ENCODE measurements at places on chromosomes 2 and 18.

DNA sequence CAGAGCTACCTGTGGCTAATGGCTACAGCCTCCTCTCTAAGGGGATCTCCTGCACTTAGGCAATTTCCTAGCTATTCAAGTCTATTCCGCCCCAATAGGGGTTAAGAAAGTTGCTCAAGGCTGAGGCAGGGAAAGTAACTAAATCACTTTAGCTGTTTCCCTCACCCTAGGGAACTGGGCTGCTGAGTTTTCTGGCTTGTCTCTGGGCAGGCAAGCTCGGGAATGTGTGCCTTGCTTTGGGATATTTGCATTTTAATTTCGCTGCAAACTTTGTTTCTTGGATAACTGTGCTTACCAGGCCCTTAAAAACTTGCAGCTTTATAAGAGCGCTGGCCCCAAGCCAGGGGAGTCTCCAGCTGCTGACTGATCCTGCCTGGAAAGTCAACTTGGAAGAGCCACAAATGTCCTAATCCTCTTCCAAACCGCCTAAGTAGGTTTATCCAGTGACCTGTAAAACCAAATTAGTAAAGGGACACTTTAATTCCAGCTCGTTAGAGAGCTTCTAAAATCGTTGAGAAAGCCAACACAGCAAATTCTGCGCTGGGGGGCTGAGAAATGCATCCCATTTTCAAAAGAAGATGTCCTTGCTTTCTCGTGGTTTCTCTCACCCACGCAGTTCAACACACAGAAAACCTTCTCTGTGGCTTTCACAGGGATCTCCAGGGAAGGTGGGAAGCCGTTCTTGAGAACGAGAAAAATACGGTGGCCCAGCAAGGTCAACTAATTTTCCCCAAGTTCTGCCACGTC is 59.5 kb upstream of the SP3 start:
- DNase-seq = peak; percentile 97

- no peak for DNase-seq
Observed at GRCh38 chr2:27086724-27087593, at the start of gene KHK. Gene KHK, plus strand, starts transcription at chr2:27086772. Its CDS starts 488 bp downstream, at chr2:27087260.

GRCh38 chr2:8609357-8609811 is 72.5 kb upstream of the ID2 start:
- DNase-seq = no peak

DNA sequence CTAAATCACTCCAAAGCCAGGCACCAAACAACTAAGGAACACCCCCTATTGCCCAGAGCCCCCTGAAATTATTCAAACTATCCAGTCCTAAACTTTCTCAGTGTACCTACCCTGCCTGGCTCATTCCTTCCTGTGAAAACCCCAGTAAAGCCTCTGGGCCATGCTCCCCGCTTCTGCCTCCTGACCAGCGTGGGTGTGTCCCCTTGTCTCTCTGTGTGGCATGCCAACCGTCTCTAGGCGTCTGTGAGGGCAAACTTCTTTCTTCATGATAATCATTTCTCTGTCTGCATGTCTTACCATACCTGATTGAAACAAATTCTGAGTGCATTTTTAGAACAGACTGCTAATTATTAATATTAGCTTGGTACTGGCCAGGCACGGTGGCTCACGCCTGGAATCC is 109.0 kb upstream of the MSH2 start:
- DNase-seq = no peak

- no peak for DNase-seq
Observed at GRCh38 chr2:202269585-202269984, 4.0 kb downstream of the NOP58 start.

GRCh38 chr2:128040166-128040771 is 12.4 kb upstream of the SAP130 start:
- DNase-seq = no peak

DNA sequence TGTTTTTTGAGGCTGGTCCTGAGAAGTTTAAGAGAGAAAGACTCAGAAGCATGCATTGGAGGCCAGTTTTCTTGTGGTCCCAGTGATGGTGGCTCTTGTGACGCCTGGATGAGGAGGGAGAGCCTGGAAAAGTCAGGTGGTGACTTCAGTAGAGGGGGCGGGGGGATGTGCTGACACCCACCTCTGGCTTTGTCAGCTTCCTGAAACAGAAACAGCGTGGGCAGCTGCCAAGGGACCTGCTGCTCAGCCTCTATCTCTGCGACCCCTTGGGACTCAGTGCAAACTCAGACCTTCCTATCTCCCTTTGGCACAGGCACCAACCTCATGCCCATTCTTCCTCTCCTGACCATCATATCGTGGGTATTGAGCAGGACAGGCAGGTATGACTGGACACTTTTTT is 6.4 kb downstream of the TGFBRAP1 start:
- no peak for DNase-seq

DNA sequence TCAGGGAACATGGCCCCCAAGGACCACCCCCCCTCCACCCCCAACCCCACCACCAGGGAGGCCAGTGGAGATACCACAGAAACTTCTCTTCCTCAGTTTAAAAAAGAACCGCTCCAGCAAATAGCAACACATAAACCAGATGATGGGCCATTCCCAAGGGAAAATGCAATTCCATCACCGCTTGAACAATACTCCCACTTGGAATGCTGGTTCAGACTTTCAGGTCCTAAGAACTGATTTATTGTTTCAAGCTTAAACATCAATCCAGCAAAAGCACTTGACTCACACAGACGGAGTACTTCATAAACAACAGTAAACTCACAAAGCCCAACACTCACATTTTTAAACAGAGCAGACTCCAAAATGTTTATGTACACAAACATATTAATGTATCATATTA is 6.9 kb downstream of the HDAC4 start:
- no peak for DNase-seq

- no peak for DNase-seq
Observed at GRCh38 chr18:55509631-55510324, 78.2 kb downstream of the TCF4 start.

- DNase-seq = no peak
Observed at GRCh38 chr18:37124516-37124915, 295.6 kb downstream of the KIAA1328 start.

- DNase-seq = no peak
Observed at GRCh38 chr2:39913648-39914461, 134.8 kb upstream of the THUMPD2 start.

- DNase-seq = no peak
Observed at GRCh38 chr2:115999039-115999438, 1556.6 kb downstream of the DPP10 start.

DNA sequence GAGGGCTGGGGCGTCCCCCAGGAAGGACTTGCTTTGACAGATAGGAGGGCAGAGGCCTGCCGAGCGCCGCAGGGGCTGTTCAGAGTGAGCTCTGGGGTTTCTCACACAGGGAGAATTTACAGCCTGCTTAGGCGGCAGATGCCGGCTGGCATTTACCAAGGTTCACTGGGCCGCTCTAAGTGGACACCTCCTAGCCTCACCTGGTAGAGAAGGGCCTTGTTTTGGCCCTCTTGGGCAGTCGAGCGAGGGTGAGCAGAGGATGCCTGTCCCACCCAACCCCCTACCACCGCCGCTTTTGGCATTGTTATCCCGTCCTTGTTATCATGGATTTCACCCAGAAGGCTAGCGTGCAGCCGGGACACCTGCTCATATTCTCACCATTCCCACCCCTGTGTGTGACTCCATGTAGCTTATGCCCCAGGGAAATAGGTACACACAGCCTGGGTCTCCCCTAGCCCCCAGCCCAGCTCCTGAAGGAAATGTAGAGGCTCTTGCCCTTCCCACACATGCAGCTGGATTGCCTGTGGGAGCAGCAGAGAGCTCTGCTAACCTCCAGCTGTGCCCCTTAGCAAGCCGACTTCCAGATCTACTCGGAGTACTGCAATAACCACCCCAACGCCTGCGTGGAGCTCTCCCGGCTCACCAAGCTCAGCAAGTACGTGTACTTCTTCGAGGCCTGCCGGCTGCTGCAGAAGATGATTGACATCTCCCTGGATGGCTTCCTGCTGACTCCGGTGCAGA is 52.4 kb downstream of the FAM168B start:
- no peak for DNase-seq

- DNase-seq = no peak
Observed at GRCh38 chr2:27573452-27573851, 9.4 kb upstream of the ZNF512 start.

GRCh38 chr2:145652571-145653545 is 1132.9 kb upstream of the ZEB2 start:
- DNase-seq = no peak

DNA sequence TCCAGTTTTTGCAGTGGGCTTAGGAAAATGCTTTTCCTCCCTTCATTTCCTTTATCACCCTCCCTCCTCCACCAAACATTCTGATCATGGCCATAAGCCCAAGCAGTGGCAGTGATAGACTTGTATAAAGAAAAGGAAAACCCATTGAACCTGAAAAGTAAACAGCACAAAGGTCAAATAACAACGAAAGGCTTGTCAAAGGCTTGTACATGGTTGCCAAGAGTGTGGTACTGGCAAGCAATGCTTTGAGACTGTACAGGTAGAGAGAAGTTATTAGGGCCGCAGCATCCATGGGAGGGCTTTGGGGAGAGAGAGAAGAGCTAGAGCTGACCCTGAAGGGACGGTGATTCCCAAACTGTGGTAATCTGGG is 2.1 kb upstream of the VWA3B start:
- no peak for DNase-seq

DNA sequence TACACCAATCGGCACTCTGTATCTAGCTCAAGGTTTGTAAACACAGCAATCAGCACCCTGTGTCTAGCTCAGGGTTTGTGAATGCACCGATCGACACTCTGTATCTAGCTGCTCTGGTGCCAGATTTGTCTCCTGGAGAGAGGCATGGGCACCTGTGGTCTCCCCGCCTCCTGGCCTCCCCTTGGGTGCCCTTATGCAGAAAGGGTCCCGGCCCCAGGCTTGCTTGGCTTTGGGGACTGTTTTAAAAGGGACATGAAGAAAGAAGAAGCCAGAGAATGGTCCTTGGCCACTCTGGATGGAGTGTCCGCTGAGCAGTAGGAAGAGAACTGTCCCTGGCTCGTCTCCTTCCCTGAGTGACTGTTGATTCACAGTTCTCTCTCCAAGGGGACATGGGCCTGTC is 11.5 kb upstream of the ALPP start:
- DNase-seq = no peak

GRCh38 chr2:191555092-191555742 is 122.7 kb upstream of the NABP1 start:
- DNase-seq = no peak

- DNase-seq = no peak
Observed at GRCh38 chr2:100365434-100365833, 43.1 kb upstream of the LONRF2 start.

GRCh38 chr18:78271790-78272189 is 707.8 kb upstream of the SALL3 start:
- no peak for DNase-seq

DNA sequence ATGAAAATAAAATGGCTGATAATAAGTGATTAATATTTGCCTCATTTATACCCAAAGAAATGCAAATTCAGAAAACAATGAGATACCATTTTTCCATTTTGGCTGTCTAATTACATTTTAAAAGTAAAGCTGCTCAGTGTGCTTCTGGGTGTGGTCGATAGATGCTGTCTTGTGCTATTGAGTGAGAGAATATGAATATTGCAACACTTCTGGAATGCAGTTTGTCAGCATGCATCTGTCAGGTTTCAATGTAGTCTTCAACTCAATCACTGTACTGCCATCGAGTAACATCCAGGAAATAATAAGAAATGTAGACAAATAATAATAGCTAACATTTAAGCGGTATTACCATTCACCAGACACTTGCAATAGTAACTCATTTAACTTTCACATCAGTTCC is 3.9 kb downstream of the IL18R1 start:
- DNase-seq = no peak

DNA sequence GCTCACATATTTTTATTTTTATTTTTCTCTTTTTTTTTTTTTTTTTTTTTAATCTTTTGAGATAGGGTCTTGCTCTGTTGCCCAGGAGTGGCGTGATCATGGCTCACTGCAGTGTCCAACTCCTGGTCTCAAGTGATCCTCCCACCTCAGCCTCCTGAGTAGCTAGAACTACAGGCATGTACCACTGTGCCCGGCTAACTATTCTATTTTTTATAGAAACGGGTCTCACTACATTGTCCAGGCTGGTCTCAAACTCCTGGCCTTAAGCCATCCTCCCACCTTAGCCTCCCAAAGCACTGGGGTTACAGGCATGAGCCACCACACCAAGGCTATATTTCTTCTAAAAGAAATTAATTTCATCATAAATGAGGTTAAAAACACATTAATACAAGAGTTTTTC is 45.9 kb downstream of the PTRHD1 start:
- no peak for DNase-seq

GRCh38 chr2:171018522-171018921 is 89.5 kb downstream of the GORASP2 start:
- no peak for DNase-seq

DNA sequence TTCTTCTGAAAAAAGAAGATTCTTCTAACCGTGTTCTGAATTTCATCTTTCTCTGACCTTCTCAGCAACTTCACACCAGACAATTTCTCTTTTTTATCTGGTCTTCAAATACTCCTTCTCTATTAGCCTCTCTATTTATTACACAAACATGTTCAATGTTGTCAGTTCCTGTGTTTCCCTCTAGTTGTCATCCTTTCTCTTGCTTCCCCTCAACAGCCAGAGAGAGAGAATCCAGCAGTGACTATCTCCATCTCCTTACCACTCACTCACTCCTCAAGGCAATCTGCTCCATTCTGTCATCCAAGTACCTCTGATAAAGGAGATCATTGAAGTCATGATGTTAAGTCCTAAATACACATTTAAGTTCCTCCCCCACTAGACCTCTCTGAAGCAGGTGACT is 491.9 kb upstream of the CHAC2 start:
- DNase-seq = no peak

GRCh38 chr2:85398426-85399182 is 11.6 kb downstream of the CAPG start:
- no peak for DNase-seq

- no peak for DNase-seq
Observed at GRCh38 chr18:78611201-78611800, 368.3 kb upstream of the SALL3 start.

DNA sequence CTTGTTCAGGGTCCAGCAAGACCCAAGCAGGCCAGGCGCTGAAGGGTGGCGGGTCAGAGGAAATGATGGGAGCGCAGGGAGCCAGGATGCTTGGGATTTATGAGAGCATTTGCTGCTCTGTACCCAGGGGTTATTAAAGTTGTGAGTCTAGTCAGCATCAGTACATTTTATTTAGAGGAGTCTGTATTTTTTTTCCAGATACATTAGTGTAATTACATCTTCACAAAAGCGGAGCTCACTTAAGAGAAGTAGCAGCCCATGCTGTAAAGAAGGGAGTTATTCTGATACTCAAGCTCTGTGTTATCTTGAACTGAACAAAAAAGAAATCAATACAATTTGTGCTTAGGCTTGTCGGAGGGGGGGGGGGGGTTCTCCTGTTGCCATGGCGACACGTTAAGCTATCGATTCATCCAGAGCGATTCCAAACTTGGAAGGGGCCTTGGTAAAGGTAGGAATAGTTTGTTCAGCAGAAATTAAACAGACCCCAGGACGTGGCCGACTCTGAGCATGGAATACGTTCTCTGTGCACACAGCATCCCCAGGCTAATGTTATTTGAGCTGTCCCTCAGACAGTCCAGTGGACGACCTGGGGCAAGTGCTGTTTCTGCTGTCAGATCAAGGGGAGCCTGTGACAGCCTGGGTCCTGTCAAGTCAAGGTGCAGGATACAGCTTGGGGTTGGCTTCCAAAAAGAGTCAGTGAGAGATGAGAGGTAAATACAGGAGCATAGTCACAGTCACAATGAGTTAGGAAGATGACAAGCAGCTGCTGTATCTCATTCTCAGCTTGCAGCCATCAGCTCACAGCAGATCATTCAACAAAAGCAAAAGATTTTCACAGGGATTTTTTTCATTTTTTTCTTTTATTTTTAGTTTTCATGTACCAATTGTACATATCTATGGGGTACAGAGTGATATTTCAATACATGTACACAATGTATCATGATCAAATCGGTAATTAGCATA is 387.6 kb downstream of the DCDC2C start:
- no peak for DNase-seq

Data from Right ventricle myocardium inferior (tissue), 1 donor.